Activated CD4-positive, alpha-beta T cell treated with anti-CD3 and anti-CD28 coated beads, Interleukin-2, Interleukin-6, amounts not matched to agents 100 ng/mL and 50 ng/mL, durations not matched to agents 16 hours and 8 hours (primary cell): ENCODE measurements at places on chromosomes 16 and 17.

DNA sequence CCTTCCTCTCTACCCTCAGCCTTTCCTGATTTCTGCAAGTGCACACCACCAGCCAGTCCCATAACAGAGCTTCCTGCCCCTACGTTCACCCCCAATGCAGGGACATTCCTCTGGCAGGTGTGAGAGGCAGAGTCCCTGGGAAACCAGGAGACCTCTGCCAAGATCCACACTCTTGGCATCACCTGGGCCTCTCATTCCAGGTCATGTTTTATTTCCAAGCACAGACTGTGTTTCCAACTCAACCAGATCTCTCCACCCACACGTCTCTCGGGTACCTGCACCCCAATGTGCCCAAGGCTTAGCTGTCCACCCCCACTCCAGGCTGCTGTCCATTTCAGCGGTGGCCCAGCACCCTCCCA is 21.0 kb upstream of the PHB1 start:
- no peak for DNase-seq

DNA sequence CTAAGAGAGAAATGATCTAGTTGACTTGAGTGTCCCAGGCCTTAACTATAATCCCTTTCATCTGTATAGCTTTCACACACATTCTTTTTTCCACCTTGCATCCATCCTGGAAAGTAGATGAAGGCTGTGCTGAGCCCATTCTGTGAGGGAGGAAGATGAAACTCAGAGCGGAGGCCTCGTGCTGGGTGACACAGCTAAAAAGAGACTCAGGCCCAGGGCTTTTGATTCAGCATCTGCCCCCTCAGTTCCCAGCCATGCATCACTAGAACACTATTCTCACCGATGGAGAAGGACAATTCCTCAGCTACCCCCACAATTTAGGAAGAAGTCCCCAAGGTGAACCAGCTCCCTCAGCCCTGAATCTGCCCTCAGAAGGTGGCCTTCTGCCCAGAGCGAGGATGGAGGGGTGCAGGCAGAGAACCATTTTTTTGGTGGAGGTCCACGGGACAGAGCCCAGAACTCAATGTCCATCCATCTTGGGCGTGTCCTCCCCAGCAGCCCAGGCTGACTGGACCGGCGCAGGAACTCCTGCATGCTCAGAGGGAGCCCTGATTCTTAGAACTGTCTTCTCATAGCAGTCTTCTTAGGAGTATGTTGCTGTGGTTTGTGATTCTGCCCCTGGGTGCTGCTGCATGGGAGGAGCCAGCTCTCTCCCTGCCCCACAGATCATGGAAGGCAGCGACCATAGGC is 5.8 kb upstream of the MYCBPAP start:
- DNase-seq, result no peak

GRCh38 chr16:12850186-12850585 is 46.5 kb upstream of the CPPED1 start:
- no peak for DNase-seq

GRCh38 chr17:12627177-12627629 is 38.5 kb upstream of the MYOCD start:
- DNase-seq, result no peak

DNA sequence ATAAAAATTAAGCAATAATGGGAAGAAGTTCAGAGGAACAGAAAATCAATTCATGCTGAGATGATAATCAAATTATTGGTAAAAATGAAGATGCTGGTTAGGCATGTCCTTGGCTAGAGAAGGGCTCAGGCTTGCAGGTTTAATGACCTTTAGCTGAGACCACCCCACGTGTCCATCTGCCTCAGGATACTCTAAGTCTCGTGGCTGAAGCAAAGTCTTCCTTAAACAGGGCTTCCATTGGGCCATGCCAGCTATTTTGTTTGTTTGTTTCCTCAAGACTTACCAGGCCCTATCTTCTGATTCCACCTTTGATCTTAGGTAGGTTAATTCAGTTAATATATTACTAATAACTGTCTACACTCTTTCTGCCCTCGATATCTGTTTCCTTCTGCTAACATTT is 366.0 kb downstream of the CDH13 start:
- no peak for DNase-seq

GRCh38 chr16:85754413-85754812 is 3.5 kb upstream of the C16orf74 start:
- no peak for DNase-seq

GRCh38 chr17:48804936-48805411 is 12.1 kb downstream of the TTLL6 start:
- DNase-seq, result peak; percentile 81

DNA sequence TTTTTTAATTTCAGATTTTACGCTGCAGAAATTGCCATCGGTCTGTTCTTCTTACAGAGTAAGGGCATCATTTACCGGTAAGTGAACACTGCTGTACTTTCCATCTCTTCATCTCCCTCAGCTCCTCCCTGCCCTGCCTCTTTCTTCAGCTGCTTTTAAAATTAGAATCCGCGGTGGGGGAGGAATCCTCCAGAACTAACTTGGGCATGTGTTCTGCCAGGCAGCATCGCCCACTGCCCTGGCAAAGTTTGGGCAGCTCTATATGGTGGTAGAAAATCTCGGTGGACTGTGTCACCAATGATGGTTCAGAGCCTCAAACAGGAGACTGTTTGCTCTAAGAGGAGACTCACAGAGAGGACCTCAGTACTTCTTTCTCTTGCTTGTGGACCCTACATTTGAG is 81.6 kb upstream of the CACNG3 start:
- no peak for DNase-seq

GRCh38 chr17:10657148-10657547 is at the start of gene MYH3:
Gene MYH3 (minus strand): TSS chr17:10657309. CDS start chr17:10655064, 2,245 bp downstream.
- no peak for DNase-seq

GRCh38 chr16:48153774-48154173 is 2.0 kb downstream of the ABCC12 start:
- DNase-seq, result no peak

DNA sequence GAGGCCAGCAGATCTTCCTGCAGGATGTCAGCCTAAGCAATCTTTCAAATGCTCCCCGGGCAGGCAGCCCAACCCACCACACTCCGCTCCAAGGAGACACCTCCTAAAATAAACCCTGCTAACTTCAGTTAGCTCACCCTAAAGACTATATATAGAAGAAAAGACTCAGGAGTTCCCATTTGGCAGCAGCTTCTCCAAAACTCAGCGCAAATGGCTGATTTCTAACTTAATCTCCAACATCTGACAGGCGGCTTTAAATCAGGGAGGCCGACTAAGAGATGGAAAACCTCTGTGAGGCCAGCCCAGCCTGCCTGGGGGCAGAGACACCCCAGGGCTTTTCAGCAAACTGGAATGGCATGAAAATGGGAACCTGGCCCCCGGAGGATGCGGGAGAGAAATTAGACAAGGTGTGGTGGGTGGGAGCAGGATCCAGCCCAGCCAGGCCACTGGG is 91.6 kb downstream of the XYLT1 start:
- DNase-seq, result no peak

- peak; percentile 68 for DNase-seq
Measured at GRCh38 chr16:28326881-28327610, 34.7 kb downstream of the SBK1 start.

- no peak for DNase-seq
Measured at GRCh38 chr16:68994324-68994723, 111.1 kb upstream of the HAS3 start.

DNA sequence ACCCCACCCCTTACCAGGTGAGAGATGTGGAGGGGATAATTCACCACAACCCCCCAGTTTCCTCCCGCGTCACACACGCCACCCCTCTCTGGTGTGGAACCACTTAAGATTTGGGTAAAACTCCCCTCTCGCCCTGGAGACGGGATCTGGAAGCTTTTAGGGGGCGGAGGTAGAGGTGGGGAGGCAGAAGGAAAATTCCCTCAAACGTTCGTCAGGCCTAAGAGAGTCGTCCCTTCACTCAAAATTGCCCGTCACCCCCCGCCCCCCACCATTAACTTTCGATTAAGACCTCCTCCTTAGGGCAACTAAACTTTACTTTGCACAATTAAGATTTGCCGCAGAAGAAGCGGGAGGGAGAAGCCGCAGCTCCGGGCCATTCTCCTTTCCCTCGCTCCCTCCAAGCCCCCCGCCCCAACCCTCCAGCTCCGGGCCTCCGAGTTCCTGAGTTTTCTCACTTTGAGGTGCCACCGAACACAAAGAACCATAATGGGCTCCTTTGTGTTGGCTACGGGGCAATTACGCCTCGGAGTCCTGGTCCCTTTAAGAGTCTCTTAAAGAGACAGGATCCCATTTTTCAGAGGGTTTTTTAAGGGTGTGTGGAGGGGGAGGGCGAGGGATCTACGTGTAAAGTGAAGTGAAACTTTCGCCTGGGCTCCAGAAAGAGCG is 985 bp upstream of the FZD2 start:
- DNase-seq, result peak; percentile 23

DNA sequence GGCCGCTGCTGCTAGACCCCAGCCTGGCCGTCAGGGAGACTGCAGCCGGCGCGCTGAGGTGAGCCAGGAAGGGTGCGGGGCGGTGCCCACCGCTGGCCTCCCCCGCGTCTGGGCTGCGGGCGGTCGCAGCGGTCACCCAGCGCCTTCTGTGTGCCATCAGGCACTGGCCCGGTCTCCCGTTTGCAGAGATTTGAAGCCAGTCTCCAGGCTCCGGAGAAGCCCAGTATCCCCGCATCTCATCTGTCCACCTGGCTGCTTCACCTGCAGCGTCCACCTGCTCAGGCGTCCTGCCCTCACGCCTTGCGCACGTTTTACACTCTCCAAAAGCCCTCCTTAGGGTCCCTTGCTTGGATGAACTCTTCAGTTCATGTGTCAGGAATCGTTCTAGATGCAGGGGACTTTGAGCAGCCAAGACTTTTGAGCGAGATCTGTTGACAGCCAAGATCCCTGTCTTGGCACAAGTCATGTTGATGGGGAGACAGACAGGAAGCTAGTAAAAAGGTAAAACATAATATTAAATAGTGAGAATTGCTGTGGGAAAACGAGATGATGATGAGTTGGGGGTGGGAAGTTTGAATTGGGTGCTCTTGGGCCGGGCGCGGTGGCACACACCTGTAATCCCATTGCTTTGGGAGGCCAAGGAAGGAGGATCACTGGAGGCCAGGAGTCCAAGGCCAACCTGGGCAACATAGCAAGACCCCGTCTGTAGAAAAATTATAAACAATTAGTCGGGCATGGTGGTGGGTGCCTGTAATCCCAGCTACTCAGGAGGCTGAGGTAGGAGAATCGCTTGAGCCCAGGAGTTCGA is 916 bp downstream of the HEATR3 start:
- DNase-seq, result no peak

DNA sequence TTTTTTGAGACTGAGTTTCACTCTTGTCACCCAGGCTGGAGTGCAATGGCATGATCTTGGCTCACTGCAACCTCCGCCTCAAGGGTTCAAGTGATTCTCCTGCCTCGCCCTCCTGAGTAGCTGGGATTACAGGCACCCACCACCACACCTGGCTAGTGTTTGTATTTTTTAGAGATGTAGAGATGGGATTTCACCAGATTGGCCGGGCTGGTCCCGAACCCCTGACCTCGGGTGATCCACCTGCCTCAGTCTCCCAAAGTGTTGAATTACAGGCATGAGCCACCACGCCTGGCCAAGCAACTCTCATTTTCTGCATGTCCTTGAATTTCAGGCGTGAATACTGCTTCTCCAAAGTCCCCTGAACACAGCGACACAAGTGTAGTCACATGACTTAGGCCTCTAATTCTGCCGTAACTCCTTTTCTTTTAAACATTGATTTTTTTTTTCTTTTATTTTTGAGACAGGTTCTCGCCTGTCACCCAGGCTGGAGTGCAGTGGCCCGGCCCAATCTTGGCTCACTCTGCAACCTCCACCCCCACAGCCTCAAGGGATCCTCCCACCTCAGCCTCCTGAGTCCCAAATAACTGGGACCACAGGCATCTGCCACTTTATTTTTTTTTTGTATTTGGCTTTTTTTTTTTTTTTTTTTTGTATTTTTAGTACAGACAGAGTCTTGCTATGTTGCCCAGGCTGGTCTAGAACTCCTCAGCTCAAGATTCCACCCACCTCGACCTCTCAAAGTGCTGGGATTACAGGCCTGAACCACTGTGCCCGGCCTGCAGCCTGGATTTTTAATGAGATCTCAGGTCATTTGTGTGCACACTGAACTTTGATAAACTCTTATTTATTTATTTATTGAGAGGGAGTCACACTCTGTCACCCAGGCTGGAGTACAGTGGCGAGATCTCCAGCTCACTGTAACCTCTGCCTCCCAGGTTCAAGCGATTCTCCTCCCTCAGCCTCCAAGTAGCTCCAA is 124.6 kb downstream of the KCNJ18 start:
- DNase-seq, result no peak

DNA sequence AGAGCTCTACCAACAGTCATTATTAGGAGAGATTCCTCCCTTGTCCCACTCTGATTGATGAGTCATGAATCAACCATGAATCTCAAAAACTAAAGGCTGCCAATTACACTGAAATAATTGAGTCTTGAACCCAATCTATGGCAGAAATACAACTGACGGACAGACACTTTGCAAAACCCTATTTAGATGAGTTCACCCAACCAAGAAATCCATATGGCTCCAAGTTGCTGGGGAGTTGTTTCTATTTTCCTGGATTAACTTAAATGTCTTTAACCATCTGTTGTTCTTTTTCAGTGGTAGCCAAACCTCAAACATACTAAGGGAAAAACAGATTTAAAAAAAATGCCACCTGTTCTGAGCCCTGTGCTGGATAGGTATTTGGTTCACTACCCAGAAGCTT is 151.0 kb downstream of the SHISA9 start:
- no peak for DNase-seq

- no peak for DNase-seq
Measured at GRCh38 chr16:57522960-57523359, 13.4 kb downstream of the CCDC102A start.
